NCI-H1417 (cell line): ENCODE measurements at places on chromosomes 11 and 22.
A peak's percentile ranks its signal among the peaks of the same experiment; 100 is the strongest.

DNA sequence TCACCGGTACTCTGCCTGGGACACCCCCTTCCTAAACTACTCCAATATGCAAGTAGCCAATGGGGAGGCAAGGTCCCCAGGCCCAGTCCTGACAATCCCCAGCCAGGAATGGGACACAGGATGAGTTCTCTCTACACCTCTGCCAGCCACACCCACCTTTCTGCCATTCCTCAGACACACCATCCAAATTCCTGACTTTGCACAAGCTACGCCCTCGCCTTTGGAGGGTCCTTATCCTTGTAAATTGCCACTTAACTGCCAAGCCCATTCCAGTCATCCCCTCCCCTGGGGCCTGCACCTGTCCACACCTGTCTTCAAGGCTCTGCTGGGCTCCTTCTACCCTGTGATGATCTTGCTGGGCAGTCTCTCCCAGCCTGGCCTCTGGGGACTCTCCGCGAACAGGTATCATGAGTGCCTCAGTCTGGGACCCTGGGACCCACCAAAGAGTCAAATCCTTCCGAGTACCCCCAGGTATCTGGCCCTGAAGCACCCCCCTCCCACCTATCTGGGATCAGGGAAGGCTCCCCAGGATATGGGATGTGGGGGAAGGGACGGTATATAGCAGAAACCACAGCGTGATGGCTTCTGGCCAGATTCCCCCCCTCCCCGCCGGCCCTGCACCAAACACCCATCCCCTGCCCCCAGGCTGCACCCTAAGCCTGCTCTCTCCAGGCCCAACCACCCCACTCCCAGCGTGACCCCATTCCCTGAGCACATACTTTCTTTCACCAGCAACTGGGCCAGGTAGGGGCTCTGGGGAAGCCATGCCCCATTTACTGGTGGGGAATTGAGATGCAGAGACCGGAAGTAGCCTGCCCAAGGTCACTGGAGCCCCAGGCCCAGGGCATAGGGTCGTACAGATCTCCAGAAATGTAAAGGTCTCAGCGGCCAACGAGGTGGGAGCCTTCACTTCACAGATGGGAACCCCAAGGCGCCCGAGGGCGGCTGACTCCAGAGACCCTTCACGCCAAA, 806 bp downstream of the ARAP1 start:
- DNase-seq, result peak; percentile 37

DNA sequence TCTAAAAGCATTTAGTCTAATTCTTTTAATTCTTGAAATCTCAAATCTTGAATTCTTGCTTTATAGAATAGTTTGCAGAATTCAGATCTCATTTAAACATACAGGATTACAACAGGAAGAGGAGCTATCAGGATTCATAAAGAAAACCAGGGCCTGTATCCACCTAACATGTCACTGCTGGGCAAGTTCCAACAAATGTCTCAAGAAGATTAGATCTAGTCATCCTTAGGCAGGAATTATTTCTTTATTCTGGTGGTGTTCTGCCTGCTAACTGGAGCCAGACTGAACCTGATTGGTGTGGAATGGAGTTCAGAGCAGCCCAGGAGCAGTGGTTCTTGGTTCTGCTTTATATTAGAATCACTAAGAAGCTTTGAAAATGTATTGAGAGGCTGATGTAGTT, 500.7 kb downstream of the LRRC4C start:
- DNase-seq, result no peak

DNA sequence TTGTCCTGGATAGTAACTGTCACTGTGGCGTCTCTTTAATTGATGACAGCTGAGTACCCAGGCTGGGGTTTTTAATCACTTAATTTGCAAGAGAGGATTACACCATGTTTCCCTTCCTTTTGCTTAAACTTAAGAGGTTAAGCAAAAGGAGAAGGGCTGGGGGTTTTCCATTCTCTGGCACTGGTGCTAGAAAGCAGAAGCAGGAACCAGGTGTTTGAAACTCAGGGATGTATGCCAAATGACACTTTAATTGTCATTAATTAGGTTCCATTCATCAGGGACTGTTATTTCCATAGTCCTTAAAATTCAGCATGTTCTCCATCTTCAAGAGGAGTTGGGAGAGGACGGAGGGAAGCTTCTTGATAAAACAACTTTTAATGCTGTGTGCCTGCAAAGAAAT, 746.2 kb downstream of the NELL1 start:
- peak; percentile 16 for DNase-seq

- DNase-seq, result no peak
Measured at GRCh38 chr11:18986744-18987143, 47.5 kb upstream of the MRGPRX1 start.

GRCh38 chr11:115700981-115701875, 197.0 kb upstream of the CADM1 start:
- no peak for DNase-seq

DNA sequence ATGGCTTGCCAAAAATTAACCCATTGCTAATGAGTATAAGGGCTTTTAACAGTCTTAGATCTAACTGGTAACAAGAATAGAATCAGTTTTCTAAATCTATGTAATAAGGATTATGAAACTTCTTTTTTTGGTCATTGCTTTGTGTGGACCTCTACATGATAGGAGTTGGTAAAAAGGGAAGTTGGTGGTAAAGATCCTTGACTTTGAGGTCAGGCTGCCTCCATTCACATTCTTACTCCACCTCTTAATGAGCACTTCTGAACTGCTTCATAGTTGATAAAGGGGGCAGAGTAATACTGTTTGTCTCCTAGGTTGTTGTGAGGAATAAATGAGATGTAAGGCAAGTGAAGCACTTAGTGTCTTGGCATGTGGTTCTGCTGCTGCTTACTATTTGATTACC, 10.6 kb downstream of the EIF3M start:
- no peak for DNase-seq

DNA sequence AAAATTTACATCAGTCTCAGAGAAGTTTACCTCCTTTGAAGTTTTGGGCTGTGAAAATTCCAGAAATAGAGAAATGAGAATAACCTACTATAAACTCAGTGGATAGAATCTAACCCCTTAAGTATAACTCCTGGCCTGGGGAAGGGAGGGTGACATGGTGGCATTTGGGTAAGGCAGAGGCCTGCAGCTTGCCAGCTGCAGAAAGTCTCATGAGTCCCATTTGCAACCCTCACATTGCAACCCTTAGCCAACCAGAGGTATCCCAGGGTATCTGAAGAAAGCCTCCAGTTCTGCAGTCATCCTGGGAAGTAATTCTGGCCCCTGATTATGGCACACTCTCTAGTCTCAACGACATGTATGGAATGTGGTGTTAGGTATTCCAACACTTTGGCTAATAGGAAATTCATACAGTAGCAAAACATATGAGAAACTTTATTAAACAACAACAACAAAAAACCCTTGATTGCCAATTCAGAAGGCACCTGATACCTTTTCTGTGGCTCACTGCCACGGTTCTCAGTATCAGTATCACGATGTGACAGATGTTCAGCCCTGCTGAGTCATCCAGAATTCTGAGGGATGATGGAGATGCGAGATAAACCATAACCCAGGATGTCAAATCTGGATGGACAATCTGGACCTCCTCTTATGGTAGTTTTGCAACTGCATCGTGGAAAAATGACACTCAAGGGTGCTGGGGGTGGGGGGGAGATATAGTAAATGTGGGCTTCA, 743.4 kb downstream of the NELL1 start:
- no peak for DNase-seq

- no peak for DNase-seq
Measured at GRCh38 chr22:37739035-37739434, 42.2 kb downstream of the TRIOBP start.

DNA sequence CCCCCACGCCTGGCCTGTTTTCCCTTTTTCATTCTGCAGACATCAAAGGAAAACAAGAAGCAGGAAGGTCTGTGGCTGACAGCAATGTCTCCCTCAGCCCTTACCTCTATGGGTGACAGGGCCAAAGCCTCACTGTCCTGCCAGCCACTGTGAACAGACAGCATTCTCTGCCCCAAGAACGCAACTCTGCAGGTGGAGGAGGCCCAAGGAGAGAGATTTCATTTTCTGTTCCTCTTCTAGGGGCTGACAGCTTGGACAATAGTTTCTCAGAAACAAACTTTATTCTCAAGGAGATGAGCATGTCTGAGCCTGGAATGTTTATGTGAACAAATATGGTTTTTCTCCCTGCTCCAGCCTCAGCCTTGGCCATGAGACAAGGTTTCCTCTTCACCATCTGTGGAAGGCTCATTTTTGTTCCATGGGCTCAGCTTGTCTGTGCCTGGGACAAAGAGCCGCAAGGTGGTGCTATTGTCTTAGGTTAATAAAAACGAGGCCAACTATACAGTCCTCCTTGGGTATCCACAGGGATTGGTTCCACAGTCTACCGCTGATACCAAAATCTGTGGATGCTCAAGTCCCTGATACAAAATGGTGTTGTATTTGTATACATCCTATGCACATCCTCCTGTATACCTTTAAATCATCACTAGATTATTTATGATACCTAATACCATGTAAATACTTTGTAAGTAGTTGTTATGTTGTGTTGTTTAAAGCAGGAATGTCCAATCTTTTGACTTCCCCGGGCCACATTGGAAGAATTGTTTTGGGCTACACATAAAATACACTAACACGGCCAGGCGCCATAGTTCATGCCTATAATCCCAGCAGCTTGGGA, 5.8 kb downstream of the PIWIL3 start:
- peak; percentile 2 for DNase-seq

DNA sequence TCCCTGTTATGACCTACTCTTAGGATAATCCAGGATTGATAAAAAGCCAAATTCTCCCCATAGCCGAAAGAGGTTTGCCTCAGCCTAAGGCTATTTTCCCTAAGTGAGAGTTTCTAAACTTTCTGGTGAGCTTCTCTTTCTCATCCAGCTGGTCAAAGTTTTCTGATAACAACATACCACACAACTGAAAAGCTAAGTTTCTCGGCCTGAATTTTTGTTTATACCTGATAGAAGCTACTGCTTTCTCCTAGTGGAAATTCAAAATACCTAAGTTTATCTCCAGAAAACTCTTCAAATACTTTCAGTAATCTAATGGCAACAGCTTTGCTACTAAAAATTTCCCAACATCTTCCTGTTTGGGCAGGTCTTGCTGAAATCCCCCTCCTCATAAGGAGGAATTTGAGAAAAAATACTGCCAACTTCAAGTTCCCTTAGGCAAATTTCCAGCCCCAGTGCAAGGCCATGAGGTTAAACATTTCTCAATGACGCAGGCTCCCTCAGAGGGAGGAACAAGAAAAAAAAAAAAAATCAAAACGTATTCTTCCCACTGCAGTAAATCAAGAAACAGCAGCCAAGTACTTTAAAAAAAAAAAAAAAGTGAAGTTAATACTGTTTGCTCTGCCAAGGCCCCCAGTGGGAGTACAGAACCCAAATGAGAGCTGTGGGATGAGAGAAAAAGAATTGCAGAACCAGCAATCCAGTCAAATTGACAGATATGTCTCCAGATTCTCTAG, 127.0 kb downstream of the MRTFA start:
- no peak for DNase-seq

GRCh38 chr11:32581556-32581955, 2.1 kb upstream of the EIF3M start:
- no peak for DNase-seq

GRCh38 chr11:95668131-95668530, 121.5 kb downstream of the FAM76B start:
- DNase-seq, result no peak

DNA sequence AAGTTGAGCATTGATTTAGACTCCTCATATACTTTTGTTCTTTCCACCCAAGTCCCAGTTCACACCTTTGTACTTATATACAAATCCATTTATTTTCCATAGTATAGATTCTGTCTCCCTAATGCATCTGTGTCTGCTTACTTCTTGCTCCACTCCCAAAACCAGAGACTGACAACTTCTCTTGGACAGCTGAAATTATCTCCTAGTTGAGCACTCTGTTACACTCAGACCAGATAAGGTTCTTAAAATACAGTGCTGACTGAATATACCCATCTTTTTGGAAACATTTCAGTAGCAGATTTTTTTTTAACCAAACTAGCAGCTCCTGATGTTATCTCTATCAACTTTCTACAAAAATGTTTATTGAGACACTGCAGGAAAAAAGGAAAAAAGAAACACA, 106.3 kb downstream of the OPCML start:
- DNase-seq, result no peak

DNA sequence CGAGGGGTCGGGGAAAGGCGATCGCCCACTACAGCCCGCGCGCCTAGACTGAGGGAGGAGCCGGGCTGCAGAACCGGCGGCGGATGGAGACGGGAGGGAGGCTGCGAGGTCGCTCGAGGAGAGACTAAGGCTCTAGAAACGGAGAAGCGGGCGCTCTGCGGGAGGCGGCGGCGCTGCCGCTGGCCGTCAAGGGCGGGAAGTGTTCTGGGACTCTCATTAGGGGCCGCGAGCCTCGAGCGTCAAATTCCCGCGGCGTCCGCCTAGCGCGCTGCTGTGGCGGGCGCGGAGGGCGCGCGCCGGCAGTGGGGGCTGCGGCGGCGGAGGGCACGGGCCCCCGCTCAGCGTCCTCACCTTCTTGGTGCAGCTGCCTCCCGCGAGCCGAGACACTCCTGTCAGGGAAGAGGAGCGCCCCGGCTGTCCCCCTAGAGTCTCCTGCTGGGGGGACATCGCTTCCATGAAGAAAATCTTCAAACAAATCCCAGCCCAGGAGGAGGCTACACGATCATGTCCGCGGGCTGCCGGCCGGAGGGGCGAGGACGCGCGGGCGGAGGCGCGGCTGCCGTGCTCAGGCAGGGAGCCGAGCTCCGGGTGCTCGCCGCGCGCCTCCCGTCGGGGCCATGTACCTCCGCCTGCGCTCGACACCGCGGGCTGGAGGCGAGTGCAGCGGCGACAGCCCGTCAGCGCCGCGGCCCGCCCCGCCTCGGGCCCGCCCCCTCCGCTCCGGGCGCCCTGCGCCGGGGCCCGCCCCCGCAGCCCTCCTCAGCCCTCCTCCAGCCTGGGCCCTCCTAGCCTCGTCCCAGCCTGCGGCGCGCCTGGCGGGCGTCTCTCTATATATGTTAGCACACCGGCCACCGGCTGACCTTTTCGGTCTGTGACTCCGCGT, at the start of gene ARHGAP20:
TSS of gene ARHGAP20 (minus strand) at position 662 of the 883 bp plus-strand sequence. CDS start at position 456, 206 bp downstream.
- DNase-seq, result peak; percentile 17

DNA sequence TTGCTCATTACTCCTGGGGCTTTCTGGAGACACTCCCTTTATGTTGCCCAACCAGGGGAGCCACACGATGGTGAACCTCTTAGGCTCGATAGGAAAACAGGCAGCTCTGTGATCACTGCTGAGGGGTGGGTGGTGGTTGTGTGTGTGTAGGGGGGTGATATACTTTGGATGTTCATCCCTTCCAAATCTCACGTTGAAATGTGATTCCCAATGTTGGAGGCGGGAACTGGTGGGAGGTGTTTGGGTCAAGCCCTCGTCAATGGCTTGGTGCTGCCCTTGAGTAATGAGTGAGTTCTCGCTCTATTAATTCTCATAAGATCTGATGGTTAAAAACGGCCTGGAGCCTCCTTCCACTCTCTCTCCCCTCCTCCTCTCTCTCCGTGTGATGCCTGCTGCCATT, 204.0 kb upstream of the B3GAT1 start:
- no peak for DNase-seq

- no peak for DNase-seq
Measured at GRCh38 chr11:86211619-86212018, 32.9 kb upstream of the EED start.
